CD4-positive, alpha-beta T cell treated with Interleukin-1 beta for 1 hour (primary cell): ENCODE measurements at places on chromosomes 3 and 15.

DNA sequence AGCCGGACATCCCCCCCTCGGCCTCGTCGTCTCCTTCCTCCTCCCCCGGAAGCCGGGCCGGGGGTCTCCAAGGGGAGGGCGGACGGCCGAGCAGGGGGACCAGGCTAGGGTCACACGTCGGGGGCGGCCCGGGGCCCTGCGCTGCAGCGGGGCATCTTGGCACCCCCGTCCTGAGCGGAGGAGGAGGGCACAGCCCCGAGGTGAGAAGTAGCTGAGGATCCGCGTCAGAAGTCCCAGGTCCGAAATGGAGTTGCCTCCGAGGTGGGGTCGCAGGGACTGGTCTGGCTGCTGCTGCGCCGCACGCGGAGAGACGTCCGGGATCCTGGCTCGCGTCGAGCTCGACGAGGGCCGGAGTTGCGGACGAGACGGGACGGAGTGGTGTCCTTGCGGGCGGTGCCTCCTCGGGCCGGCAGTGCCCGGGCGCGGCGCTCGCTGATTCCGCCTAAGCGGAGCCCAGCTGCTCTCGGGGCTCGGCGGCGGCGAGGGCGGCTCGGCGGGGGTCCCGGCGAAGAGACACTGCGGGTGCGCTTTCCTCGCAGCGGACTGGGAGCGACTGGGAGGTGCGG lies at the start of gene ADCY5:
ADCY5 (minus strand) TSS at position 555 of the 566 bp plus-strand sequence; CDS start at position 10, 545 bp downstream.
- DNase-seq = no peak

GRCh38 chr3:70914862-70915261 lies 602.4 kb upstream of the MDFIC2 start:
- DNase-seq = no peak

- no peak for DNase-seq
These were observed 20.0 kb upstream of the CILP start for GRCh38 chr15:65231306-65231705.

DNA sequence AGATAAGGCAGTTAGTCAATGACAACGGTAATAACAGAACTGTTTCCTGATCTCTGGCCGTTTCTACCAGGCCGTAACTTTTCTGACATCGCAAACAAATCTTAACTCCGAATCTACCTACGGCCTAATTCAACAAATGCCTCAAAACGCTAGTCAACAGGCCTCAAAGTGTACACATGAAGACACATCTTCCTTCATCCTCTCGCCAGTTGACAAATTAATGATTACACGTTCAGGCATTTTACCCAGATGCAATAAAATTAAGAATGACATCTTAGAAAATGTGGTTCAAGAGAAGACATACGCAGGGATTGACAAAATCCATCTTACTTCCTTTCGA lies 1.5 kb downstream of the SFMBT1 start:
- no peak for DNase-seq

GRCh38 chr3:11059090-11059798 lies 66.7 kb downstream of the SLC6A1 start:
- peak; percentile 9 for DNase-seq

DNA sequence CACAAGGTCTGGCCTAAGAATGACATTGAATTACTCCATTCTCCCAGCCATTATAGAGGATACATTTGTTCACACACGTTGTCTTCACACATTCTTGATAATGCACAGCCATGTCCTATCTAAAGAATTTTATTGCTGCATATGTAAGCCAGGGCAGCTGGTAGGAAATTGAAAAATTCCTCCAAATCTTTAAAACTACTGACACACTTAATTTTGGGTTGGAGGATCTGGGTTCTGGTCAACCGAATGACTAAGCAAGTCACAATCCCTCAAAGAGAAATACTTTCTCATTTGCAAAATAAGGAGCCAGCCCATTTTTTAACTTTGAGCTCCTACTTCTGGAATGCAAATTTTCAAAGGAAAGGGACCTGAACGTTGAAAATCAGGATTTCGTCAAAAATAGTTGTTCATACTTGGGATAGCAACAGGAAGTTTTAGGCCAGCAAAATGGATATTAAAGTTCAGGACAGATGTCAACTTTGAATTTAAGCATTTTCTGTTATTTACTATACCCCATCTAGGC lies 638.3 kb downstream of the NTRK3 start:
- no peak for DNase-seq

DNA sequence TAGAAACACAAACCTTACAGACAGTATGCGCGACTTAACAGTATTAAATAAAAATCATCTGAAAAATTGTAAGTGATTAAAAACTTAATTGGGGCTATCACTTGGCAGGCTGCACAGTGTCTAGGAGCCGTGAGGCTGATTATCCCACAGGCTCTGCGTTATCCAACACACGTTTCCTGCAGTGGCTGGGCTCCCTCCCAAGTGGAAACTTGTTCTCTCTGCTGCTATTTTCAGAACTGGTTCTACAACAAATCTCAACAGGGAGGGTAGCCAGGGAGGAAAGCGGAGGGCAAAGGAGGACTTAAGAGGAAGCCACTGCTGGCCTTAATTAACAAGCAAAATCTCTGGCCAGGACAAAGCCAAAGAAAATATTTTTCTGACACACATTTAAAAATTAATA lies 555.2 kb downstream of the MAGI1 start:
- DNase-seq = no peak

GRCh38 chr3:60743631-60744164 lies 507.6 kb downstream of the FHIT start:
- no peak for DNase-seq

DNA sequence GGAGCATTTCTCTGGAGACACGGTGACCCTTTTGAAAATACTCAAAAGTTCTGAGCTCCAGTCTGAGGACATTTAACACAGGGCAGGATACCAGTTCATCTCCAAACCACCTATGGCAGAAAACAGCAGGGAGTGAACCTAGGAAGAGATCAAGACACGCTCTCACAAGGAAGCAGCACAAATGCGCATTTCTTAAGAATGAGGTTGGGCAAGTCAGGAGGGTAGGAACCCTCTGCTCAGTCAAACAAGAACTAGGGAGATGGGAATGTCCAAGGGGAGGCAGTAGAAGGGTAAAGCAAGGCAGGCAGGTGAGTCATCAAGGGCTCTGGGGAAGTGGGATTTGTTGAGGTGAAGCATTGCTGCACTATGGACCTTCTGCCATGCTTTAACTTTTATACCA lies 60.3 kb upstream of the PSMD6 start:
- no peak for DNase-seq

DNA sequence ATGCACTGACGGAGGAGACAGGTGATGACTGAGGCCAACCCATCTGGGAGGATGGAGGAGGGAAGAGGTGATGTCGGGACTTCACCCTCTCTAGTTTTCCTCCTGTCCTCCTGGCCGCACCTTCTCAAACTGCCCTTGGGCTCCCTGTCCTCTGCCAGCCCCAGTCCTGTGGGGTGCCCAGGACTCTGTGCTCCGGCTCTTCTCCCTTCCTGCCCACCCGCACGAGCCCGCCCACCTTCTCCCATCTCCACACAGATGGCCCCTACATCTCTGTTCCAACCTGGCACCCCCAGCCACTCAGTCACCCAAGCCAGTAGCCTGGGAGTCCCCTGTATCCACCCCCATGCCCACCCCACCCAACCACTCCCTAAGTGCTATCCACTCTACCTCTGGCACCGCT lies 206.7 kb upstream of the LINGO1 start:
- no peak for DNase-seq

- DNase-seq = no peak
These were observed 220.4 kb downstream of the SNRPN start for GRCh38 chr15:25175033-25175788.

- no peak for DNase-seq
These were observed at the start of gene TIMP4 for GRCh38 chr3:12158387-12159226. TSS of gene TIMP4 (minus strand) at chr3:12158912. CDS start at chr3:12158840, 72 bp downstream.

- DNase-seq = no peak
These were observed 45.4 kb upstream of the UBE2E1 start for GRCh38 chr3:23760325-23760724.

- DNase-seq = no peak
These were observed 495.3 kb upstream of the AGTR1 start for GRCh38 chr3:148202386-148202785.

DNA sequence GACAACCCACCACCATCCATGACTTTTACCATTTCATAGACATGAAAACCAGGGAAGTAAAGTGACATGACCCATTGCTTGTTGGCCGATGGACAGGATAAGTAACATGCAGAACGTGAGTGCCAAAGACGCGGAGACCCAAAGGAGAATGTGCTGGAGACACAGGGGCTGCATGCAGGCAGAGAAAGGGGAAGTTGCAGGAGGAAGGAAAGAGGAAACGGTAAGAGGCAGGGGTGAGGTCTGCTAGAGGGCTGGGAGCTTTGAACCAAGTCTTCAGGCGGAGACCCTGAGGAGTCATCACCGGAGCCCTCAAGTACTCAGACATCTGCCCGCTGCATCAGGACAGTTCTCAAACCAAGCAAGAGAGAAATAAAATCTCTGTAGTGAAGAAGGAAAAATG lies 34.9 kb downstream of the MAGEF1 start:
- no peak for DNase-seq

GRCh38 chr3:112136959-112137693 lies 4.1 kb upstream of the GCSAM start:
- DNase-seq = peak; percentile 61

DNA sequence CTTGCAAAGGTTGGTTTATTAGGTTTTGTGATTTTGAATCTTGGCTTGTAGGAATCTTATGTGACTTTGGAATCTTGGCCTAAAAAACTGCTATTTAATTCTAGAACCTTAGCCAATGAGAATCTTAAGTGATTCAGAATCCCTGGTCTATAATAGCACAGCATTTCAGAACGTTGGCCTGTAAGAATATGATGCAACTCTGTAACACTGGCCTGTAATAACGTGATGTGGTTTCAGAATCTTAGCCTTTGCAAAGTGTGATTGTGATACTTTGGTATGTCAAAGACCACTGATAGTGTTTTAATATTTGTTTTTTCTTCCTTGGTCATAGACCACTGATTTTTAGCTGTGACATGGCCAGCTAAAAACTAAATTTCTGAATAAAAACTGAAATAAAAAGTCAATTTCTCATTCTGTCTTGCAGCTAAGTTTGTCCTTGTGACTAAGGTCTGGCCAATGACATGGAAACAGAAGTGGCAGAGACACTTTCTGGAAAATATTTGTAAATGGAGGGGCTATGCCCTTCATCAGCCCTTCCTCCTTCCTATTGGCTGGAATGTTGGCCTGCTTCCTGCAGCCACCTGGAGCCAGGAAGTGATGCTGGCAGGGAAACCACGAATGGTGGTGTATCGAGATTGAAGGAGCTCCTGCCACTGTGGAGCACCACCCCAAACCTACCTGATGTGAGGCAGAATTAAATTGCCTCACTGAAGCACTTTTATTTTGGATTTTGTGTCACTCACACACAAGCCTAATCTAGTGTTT lies 42.3 kb upstream of the CORO2B start:
- no peak for DNase-seq

GRCh38 chr3:140292684-140293083 lies 357.7 kb downstream of the CLSTN2 start:
- DNase-seq = no peak

DNA sequence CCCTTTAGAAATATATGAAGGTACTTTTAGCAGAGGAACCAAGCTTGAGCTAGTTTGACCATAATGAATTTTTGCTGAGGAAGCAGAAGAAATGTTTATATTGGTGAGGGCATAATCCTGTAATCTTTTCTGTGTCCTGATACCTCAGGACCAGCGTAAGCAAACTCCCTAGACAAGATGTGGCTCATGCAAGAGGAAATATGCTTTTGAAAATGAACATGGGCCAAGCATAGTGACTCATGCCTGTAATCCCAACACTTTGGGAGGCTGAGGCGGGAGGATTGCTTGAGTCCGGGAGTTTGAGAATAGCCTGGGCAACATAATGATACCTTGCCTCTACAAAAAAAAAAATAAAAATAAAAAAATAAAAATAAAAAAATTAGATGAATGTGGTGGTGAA lies 78.5 kb downstream of the PPARG start:
- DNase-seq = no peak

GRCh38 chr15:59541750-59542149 lies 69.8 kb upstream of the GCNT3 start:
- no peak for DNase-seq

DNA sequence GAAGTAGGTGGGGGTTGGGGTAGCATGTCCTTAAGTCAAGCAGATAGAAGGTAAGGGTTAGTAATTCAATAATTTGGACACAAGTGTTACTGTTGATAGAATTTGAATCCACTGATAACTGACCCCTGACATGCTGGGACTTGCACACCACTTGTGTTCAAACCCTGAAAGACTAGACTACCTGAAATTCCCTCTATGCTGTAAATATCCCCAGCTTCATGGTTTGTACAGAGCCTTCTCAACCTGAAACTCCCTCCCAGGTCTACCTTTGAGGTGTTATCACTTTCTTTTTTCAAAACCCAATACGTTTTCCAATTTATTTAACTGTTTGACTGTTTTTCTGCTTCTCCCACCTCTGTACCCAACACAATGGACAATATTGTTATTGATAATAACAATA lies 459.6 kb downstream of the NLGN1 start:
- no peak for DNase-seq

DNA sequence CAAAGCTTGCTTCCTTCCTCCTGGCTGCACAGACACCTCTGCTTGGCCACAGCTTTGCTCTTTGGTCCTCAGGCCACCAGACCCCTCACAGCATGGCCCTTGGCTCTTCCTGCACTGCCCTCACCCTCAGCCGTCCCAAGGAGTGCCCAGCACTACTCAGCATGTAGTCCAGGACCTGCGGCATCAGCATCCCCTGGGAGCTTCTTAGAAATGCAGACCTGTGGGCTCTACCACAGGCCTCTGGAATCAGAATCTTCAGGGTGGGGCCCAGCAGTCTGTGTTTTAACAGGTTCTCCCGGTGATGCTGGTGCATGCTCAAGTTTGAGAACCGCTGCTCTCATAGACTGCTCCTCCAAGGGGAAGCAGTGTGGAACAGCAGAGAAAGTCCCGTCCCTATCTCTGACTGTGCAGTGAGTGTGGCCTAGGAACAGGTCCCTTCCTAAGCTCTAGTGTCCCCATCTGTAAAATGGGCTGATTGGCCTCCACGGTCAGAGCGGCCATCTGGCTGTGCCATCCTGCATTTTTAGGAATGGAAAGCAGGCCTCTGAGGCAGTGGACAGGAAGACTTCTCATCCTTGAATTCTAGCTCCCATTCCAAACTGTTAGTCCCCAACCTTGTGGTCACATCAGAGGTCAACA lies 36.6 kb downstream of the GOLGA6A start:
- DNase-seq = no peak

GRCh38 chr3:65783117-65783516 lies 255.6 kb downstream of the MAGI1 start:
- DNase-seq = no peak
